ENCODE measurements at places on chromosomes 4 and X.

- DNase-seq = no peak
Observed at GRCh38 chr4:54017308-54017707, 47.1 kb downstream of the CHIC2 start.

- no peak for DNase-seq
Observed at GRCh38 chr4:56677711-56678110, 3.4 kb downstream of the HOPX start.

DNA sequence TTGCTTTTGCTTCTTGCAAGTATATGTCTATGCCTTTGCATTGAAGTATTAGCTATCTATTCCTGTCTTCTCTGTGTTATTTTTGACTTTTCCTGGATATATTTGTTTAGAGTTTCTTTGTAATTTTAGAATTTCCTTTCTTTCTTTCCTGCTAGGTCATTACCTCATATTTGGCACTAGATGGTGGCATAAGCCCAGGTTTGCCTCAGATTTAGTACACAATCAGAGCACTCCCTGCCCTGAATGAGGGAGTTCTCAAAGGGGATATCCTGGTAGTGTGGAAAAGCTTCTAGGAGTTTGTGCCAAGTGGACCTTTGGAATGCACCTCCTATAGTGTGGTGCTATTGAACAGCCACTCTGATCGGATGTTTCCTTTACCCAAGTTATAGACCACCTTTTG is 181.6 kb downstream of the UGT8 start:
- DNase-seq = peak; percentile 6

- no peak for DNase-seq
Observed at GRCh38 chr4:104763554-104764222, 269.0 kb upstream of the CXXC4 start.

DNA sequence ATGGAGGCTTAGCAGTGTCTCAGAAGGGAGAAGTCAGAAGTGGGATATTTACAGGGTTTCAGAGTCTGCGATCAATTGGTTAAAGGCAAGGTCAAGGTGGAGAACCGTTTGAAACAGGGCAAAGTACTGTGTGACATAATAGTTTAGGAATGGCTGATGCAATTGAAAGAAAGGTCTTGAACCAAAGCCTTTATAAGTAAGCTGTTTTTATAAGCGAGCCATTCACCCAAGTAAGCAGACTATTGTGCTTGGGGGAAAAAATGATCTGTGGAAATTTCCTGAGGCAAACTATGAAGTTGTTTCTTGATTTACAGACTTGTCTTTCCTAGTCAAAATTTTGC is 327.3 kb downstream of the CAMK2D start:
- no peak for DNase-seq

DNA sequence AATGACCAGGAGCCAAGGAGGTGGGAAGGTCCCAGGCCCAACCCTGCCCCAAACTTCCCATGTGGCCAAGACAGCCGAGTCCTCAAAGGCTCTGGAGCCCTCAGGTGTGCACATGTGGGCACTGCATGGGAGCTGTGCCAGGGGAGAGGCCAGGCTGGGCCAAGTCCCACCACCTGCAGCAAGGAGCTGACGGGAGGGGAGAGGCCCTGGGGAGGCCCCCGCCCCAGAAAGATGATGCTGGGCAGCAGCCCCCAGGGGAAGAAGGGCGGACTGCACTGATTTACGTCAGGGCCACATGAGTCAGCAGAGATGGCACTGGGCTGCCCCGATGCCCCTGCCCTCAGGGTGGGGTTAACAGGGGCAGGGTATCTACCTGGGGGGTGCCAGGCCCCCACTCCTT is 1.4 kb downstream of the L1CAM start:
- DNase-seq = no peak

- DNase-seq = no peak
Observed at GRCh38 chrX:125291124-125291523, 28.5 kb upstream of the TEX13C start.

- DNase-seq = no peak
Observed at GRCh38 chr4:81421346-81422218, 50.1 kb downstream of the RASGEF1B start.

DNA sequence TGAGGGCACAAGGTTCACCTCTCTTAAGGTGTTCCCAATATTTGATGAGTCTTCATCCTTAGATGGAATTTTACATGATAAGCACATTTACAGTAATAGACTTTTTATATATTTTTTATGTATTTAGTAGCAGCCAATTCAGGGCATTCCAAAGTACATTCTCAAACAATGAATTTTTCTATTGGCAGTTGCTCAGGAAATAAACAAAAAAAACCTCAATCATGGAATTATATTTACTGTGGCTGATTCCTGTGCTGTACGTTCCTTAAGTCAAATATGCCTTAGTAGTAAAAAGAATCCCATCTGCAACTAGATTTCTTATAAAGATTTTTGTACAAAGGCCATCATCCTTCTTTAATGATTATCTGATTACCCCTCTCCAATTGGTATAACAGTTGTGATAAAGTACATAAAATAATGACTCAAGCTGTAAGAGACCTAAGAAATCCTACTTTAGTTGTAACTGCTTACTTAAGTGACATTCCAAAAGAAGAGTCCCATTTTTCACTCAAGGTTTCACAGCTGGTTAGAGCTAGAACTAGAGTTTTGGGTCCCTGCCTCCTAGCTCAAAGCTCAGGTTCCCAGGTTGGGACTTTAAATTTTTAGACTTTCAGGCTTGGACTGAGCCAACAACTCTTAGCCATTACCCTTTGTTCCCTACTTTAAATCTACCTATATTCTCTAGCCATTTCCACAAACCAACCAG is 152.7 kb downstream of the FHIP1A start:
- DNase-seq = no peak

GRCh38 chr4:81723927-81724587 is 252.3 kb upstream of the RASGEF1B start:
- no peak for DNase-seq

DNA sequence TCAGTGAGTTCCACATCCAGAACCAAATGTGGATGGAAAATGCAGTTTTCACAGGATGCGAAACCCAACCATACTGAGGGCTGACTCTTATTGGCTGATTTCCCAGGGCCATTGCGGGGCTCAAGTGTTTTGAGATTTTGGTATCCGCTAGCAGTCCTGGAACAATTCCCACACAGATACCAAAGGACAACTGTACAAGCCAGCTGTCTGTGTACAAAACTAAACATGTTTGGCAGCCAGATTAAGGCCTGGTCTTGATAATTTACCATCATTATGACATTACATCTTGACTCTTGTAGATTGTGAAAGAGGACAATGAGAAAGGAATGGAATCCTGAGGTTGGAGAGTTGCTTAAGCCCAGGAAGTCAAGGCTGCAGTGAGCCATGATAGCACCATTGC is 121.9 kb downstream of the DKK2 start:
- DNase-seq = no peak

DNA sequence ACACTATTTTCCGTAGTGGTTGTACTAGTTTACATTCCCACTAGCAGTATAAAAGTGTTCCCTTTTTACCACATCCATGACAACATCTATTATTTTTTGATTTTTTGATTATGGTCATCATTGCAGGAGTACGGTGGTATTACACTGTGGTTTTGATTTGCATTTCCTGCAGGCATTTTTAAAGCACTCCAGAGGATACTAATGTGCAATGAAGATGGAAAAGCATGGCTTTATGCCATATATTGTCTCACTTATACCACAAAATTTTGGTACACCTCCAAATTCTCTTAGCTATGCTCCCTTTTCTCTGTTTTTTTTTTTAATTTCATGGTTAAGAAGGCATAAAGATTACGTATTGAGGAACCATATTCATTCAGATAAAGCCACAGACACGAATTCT is 35.1 kb upstream of the NPY2R start:
- DNase-seq = no peak

DNA sequence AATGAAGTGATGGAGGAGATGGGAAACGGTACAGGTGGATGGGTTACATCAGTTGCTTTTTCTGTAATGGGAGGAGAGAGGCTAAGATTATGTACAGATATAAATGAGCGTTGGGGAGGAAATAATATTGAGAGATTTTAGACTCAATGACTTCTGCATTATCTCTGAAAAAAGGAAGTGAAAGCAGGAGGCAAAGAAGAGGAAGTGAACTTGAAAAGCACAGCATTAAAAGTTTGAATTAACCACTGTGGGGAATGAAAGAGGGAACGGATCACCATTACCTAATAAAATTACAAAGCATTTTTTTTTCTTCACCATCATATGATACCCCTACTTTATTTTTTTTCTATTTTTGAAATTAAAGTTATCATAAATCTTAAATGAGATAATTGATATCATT is 1025.5 kb downstream of the RPA4 start:
- DNase-seq = no peak

DNA sequence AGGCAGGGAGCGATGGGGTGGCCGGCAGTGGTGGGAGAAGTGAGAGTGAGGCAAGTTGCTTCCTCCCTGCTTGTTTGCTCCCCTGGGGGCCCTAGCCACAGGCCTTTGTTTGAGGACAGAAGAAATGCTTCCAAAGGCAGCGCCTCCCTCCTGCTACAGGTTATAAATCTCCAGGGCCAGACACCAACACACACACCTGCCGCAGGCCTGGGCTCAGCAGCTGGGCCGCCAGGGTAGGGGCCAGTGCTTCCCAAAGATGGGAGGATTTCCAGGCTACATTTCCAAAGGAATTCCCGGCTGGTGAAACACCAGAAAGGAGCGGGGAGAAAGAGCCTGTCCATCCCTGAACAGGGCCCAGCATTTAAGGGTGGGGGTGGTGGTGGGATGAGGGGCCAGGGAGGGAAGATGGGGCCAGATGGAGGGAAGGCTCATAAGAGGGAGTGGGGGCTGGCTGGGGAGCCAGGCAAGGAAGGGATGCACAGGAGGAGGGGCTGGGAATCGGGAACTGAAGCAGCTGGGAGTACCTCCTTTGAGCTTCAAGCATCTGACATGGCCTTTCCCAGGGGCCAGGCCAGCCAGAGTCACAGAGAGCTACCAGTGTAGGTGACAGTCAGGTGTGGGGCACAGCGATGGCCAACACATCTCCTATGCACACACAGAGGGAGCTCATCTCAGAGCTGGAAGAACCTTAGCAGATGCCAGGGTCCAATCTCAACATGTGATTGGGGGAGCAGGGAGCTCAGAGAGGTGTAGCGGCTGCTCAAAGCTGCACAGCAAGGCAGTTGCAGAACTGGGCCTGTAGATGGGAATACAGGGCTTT is 143.9 kb downstream of the PJA1 start:
- DNase-seq = no peak

GRCh38 chr4:98203332-98204235 is 57.6 kb upstream of the RAP1GDS1 start:
- no peak for DNase-seq

DNA sequence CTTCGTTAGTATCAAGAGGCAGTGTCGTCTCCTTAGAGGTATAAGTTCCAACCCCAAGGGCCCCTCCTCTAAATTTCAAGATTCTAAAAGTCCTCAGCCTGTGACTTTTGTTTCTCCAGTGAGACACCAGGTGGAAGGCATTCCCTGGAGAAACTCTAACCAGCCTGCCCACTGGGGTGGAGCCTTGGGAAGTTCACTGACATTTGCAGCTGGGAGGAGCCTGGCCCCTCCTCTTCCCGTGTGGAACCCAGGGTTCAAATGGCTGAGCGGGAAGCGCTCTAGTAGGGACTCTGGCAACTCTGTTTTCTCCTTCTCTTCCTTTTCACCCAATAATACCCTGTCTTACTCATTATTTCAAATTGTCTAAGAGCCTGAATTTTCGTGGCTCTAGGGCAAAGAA is 325.0 kb downstream of the TLL1 start:
- DNase-seq = no peak

DNA sequence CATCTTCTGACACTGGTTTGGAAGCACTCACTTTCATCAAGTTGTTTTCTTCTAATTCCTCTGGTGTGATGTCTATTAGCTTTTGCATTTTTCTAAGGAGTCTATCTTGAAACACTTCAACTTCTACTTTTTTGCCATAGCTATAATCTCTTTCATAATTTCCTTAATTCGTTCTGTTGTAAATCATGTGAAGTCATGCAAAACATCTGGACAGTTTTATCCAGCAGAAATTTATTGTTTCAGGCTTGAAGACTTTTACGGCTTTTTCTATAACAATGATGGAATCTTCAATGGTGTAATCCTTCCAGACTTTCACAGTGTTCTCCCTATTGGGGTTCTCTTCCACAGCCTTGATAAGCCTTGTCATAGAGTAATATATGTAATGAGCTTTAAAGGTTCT is 74.9 kb upstream of the PABPC4L start:
- no peak for DNase-seq

DNA sequence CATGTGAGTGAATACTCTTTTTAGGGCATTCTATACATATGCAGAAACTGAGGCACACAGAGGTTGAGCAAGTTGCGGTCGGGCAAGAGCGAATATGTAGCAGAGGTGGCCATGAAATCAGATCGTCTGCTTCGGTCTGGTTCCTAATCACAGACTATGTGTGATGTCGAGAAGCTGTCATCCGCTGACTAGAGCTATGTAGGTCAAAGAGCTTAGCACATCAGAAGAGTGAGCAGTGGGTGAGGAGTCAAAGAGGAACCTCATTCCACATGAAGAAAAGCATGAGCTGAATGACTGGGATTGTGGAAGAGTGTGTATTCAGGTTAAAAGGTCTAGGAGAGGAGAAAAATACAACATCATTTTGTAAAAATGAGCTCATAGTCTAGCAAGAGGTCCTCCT is 19.0 kb downstream of the GAB3 start:
- no peak for DNase-seq

DNA sequence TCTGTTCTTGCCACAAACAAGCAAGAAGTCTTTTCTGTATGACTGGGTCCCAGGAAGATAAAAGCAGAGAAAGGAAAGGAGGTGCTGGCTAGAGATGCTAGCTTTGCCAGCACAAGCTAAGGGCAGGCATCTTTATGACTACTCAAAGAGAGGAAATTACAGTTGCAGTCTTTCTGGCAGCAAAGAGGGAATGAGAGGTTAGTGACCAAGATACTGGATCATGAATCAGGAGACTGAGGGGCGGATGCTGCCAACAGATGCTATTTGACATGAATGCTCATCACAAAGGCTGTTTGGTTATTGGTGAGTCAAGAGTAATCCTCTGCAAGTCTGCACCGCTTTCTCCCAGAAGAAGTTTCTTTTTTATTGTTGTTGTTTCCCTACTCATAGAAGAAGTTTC is 5.5 kb upstream of the XIAP start:
- no peak for DNase-seq

GRCh38 chr4:108980455-108981239 is 217.8 kb upstream of the ETNPPL start:
- DNase-seq = no peak

GRCh38 chrX:9871701-9872268 is 85.6 kb downstream of the SHROOM2 start:
- no peak for DNase-seq

DNA sequence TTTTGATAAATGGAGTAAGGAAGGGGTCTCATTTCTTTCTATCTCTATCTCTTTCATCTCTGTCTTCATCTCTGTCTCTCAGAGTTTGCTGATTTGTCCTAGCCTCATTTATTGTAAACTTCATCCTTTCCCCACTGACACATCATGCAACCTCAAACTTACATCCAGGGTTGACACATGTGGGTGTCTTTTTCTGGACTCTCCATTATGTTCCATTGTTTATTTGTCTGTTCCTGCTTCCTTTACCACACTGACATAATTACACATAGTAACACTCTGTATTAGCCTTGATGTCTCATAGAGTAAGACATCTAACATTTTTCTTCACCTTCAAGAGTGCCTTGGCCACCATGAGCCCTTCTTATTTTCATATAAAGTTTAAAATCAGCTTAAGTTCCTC is 8.1 kb upstream of the SRD5A3 start:
- no peak for DNase-seq

GRCh38 chr4:58093352-58093751 is 983.2 kb upstream of the IGFBP7 start:
- no peak for DNase-seq
